RKO (cell line): ENCODE measurements at places on chromosomes 6 and 20.

GRCh38 chr6:157298216-157298724 lies 25.0 kb downstream of the TMEM242 start:
- no peak for DNase-seq

- DNase-seq: no peak
Observed at GRCh38 chr6:163825033-163825432, 410.5 kb downstream of the QKI start.

DNA sequence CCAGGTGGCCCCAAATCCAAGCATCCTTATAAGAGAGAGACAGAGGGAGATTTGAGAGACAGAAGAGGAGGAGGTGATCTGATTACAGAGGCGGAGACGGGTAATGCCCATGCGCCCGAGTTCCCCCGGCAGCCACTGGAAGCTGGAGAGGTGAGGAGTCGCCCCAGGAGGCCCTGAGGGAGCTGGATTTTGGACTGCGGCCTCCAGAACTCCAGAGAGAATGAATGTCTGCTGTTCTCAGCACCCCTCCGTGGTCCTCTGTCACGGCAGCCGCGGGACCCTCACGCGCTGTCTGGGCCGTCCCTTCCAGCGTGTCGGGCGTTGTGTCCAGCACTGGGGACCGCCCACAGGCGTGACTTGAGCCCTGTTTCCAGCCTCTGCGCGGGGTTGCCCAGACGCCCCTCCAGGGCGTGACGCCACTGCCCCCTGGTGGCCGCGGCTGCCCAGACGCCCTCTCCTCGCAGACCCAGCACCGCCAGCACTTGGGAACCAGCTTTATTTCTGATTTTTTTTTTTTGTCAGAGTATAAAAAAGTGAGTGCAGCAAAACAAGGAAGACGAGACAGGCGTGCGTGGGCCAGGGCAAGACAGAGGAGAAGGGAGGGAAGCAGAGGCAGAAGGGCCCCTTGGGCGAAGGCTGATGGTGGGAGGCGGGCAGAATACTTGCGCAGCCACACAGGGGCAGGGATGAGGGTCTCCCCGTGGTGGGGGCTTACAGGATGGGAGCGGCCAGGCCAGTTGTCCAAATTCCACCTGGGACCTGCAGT lies 4.1 kb upstream of the ZNF512B start:
- DNase-seq: peak; percentile 74

DNA sequence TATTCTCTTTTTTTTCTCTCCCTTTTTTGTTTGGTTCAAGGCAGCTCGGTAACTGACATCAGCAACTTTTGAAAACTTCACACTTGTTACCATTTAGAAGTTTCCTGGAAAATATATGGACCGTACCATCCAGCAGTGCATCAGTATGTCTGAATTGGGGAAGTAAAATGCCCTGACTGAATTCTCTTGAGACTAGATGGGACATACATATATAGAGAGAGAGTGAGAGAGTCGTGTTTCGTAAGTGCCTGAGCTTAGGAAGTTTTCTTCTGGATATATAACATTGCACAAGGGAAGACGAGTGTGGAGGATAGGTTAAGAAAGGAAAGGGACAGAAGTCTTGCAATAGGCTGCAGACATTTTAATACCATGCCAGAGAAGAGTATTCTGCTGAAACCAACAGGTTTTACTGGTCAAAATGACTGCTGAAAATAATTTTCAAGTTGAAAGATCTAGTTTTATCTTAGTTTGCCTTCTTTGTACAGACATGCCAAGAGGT lies 10.6 kb downstream of the HEY2 start:
- DNase-seq: no peak

GRCh38 chr6:68756454-68757375 lies 121.6 kb downstream of the ADGRB3 start:
- DNase-seq: no peak

- DNase-seq: no peak
Observed at GRCh38 chr6:29593199-29593855, 8.4 kb downstream of the OR2H2 start.

DNA sequence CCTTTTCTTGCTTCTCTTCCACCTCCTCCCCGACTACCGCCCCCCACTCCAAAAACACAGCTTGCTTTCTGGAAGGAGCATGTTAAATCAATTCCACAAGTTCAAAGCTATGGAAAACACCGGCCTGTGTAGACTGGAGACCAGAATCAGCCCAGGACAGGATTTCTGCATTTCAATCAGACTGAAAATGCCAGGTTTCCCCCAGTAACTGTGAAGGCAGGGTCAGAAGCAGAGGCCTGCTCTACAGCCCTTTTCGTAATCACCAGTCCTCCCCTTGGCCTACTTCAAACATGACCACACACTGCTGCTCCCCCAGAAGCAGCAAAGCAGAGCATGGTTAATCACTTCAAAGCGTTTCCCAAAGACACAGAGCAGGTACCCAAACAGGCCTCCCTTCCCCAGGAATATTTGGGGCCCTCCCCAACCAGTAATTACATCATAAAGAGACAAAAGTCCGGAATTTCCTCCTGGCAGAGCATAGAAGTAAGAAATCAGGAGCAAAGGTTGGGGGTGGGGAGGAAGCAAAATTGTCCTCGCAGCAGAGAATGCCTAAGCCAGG lies 38.4 kb downstream of the ZMYND8 start:
- DNase-seq: no peak

DNA sequence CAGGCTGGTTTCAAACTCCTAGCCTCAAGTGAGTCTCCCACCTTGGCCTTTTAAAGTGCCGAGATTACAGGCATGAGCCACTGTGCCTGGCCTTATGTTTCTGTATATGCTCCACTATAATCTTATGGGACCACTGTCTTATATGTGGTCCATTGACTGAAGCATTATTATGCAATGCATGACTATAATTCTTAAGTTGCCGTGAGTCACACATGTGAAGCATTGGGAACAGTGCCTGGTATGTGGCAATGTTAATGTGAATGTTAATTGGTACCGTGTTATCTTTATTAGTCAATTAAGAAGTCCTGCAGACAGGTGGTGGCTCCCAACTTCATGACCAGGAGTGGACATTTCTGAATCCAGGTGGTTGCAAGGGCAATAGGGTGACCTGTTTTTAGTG lies 14.7 kb upstream of the ASXL1 start:
- DNase-seq: peak; percentile 61

DNA sequence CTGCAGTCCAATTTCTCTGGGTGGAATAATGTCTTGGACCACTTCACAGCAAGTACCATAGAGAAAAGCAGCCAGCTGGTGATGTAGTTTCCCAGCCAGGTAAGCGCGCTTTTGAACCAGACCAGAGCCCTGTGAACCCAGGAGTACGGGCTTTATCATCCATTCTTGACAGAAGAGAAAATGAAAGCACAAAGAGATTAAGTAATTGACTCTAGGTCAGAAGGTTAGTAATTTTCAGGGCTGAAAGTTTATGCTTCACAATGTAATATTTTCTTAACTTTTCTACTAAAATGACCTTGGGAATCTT lies 7.1 kb upstream of the UST start:
- DNase-seq: no peak

GRCh38 chr20:961768-962167 lies 40.3 kb downstream of the RSPO4 start:
- DNase-seq: no peak

GRCh38 chr6:49979584-49979983 lies 10.2 kb upstream of the DEFB113 start:
- DNase-seq: no peak

GRCh38 chr20:63265891-63266515 lies 6.6 kb upstream of the ARFGAP1 start:
- no peak for DNase-seq

DNA sequence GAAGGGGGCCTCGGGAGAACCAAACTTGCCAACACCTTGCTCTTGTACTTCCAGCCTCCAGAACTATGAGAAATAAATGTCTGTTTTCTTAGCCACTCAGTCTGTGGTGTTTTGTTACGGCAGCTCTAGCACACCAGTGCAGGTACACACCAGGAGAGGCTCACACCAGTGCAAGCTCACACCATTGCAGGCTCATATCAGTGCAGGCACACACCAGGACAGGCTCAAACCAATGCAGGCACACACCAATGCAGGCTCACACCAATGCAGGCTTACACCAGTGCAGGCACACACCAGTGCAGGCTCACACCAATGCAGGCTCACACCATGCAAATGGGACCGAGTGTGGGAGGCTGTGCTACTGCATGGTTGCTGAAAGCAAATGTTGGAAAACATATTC lies 4.9 kb upstream of the CTCFL start:
- no peak for DNase-seq

DNA sequence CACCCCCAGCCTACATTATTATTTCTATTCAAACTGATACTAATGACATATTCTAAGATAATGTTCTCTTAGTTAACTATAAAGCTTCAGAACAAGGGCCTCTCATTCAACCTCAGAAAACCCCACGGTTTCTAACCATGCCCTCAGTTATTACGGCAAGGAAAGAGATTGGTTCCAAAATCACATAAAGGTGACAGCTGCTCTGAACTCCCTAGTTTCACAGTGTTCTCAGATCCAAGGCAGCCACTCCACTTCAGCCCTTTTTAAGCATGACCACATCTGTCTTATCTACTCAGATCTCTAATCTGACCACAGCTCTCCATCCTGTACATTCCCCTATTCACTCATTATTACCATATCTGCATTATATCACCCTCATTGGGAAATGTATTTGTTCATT lies 98.8 kb upstream of the CEP85L start:
- DNase-seq: no peak

- DNase-seq: peak; percentile 41
Observed at GRCh38 chr6:45420909-45421708, 43.4 kb upstream of the SUPT3H start.

DNA sequence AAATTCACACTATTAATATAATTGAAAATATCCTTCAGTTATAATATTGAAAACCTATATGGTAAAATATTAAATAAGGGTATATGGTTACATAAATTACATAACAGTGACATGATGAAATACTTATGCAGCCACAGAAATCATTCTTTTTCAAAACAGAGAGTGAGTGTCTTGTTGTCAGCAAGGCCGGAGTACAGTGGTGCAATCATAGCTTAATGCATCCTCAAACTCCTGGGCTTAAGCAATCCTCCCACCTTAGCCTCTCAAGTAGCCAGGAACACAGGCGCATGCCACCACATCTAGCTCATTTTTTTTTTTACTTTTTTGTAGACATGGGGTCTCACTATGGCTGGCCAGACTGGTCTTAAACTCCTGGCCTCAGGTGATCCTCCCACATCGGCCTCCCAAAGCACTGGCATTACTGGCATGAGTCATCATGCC lies 40.4 kb downstream of the FAM8A1 start:
- no peak for DNase-seq

DNA sequence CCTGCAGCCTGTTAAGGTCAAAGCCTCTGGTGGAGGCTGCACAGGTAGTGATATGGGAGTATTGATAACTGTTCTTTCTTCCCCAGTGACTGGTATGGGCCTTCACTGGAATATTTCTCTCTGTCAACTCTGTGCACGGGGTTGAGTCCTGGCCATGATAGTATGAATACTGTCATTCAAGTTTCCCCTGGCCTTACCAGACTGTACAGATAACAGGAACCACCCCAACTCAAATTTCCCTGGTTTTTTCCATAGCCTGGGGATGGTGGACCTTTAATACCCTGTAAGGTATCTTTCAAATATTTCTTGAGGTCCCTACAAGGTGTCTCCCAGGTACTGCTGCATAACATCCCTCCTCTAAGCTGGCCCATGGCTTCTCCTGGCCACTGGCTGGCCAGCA lies 51.4 kb upstream of the TNFAIP3 start:
- no peak for DNase-seq

- DNase-seq: no peak
Observed at GRCh38 chr6:33211666-33212422, 3.5 kb downstream of the RING1 start.

- DNase-seq: peak; percentile 74
Observed at GRCh38 chr6:48765352-48765961, 654.5 kb upstream of the PTCHD4 start.

DNA sequence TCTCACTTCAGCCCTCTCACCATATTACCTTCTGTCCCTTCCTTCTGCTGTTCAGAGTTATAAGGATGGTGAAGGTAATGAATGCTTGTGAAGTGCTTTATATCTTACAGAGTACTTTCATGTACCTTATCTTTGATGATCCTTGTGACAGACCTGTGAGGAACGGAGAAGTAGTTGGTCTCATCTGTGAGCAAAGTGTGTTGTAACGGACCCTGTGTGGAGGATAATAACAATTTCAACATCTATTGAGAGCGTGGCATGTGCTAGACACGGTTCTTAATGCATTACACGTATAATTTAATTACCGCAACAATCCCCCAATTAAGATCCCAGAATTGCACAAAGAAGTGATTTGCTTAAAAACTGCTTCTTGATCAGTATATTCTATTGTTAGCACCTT lies 124.6 kb downstream of the ANKS1A start:
- no peak for DNase-seq

DNA sequence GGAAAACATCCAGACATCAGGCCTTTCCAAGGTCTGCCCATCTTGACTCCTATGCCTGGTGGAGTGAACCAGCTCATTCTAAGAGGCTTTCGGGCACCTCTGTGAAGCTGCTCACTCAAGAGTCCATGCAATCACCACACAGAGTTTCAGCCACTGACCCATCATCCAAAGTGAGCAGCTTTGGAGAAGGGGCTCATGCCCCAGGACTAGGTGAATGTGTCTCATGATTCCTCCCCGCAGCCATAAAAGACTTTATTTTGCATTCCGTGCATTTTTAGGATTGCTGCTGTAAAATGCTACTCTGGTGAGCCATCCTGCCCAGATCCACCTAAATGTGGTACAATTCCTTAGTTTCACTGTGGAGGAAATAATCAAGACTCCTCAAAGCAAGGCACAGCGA lies 44.5 kb upstream of the EZR start:
- no peak for DNase-seq

- DNase-seq: no peak
Observed at GRCh38 chr20:43183536-43184070, 6.1 kb downstream of the PTPRT start.

DNA sequence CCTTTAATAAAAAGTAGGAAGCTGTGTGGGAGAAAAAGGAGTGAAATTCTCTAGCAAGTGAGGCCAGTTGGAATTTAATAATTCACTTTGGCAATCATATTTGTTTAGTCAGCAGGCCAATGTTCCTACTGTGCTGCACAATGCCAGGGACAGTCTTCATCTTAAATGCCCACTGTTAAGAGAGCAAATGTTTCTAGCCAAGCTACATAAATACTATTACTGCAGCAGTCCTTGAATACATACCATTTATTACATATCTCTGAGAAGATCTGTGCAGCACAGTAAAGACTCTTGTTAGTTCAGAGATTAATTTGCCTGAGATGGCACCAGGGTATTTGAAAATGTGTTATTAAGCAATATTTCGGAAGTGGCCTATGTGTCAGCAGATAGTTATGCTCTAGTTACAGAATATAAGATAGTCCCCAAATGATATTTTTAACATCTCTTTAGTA lies 105.4 kb downstream of the OGFRL1 start:
- DNase-seq: no peak

- no peak for DNase-seq
Observed at GRCh38 chr6:147765541-147765940, 257.1 kb downstream of the SAMD5 start.

DNA sequence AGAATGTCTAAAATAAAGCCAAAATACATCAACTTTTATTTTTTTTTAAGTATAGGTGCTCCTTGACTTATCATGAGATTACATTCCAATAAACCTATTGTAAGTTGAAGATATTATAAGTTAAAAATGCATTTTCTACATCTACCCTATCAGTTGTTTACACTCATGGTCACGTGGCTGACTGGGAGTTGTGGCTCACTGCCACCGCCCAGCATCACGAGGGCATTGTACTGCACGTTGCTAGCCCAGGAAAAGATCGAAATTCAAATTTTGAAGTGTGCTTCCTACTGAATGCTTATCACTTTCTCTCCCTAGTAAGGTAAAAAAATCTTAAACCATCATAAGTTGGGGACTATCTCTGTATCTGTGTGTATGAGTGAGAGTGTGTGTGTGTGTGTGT lies 126.6 kb upstream of the RIN2 start:
- no peak for DNase-seq
